ENCODE measurements at places on chromosomes 4 and X.

DNA sequence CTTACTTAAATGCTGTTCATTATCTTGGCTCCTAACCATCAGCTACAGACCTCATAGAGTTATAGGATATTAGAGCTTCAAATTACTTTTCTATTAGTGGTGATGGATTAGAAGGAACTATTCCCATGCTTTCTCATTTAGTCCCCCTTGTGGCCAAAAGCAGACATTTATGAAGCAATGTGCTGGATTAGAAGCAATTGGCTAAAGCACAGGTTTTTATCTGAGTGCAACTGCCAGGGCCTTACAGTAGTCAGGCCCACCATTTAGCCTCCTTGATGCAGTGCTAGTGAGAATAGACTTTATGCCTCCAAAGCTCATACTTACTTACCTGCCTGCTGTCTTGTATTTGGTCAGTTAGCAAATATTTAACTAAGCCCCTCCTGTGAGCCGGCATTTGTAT is 93.0 kb downstream of the TSPAN7 start:
- no peak for ATAC-seq

- no peak for ATAC-seq
These were observed 18.9 kb downstream of the TMSB4X start for GRCh38 chrX:12993826-12994225.

GRCh38 chr4:82213485-82214417 is 160.0 kb downstream of the HNRNPD start:
- no peak for ATAC-seq

DNA sequence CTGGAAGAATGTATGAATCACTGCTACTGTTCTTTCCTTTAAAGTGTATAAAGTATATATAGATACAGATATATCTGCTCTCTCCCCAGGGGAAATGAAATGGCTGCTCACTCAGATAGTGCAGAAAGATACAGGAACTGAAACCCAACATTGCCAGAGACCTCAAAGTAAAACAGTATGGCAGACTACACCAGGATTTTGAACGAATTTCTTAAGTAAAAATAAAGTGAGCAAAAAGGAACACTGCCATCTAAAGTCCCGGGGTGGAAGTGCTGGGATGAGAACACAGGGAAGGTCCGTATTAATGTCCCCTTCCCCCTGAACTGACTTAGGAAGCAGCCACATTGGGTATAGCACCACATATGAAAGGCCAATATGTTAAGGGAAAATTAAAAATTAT is 93.4 kb downstream of the TMA16 start:
- peak; percentile 93 for ATAC-seq

- ATAC-seq, result no peak
These were observed 1453.4 kb downstream of the STIM2 start for GRCh38 chr4:28313729-28314713.

GRCh38 chrX:150693725-150694574 is 754 bp downstream of the MTMR1 start:
- ATAC-seq, result peak; percentile 89

GRCh38 chr4:82780170-82780751 is 18.3 kb downstream of the SCD5 start:
- ATAC-seq, result no peak

DNA sequence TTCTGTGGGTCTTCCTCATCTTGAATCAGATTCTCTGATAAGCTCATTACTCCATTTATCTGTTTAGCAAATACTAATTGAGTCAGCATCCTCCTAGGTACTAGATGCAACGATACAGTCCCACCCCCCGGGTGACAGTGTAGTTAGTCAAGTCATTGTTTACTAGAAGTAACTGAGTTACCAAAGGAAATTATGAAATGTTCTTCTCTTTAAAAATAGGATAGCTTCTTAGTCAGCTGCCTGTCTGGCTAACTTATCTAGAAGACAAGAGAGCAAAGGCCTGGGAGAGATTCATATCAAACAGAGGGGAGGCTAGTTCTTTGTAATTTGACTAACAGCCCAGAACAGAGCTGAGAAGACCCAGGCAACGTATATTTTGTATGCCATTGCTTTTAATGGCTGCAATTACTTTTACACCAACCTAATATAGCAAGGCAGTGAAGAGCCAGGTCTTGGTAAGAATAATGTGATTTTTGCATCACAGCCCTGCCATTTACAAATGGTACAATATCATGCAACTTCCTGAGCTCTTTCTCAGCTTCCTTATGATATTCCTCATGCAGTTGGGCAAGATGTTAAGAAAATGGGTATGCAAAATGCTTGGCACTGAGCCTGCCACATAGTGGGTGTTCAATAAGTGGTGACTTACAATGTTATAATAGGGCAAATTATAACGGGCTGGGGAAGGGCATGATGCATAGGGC is 149.9 kb downstream of the CHIC2 start:
- ATAC-seq, result no peak

DNA sequence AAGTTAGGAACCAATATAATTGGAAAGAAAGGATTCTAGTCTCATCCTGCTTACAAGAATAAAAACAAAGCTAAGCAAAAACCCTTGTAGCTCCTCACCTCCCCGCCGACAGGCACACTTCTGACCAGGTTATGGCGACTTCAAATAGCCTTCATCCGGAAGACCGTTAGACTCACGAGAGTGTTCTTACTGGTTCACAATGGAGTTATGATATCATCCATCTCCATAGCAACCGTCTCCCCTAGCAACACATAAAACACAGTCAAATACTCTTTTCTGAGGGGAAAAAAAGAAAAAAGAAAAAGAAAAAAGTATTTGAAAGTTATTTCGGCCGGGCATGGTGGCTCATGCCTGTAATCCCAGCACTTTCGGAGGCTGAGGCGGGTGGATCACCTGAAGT is at the start of gene IL13RA2:
Gene IL13RA2 (minus strand): TSS at position 162 of the 400 bp plus-strand sequence. CDS start 347 bp downstream, outside the sequence.
- no peak for ATAC-seq

DNA sequence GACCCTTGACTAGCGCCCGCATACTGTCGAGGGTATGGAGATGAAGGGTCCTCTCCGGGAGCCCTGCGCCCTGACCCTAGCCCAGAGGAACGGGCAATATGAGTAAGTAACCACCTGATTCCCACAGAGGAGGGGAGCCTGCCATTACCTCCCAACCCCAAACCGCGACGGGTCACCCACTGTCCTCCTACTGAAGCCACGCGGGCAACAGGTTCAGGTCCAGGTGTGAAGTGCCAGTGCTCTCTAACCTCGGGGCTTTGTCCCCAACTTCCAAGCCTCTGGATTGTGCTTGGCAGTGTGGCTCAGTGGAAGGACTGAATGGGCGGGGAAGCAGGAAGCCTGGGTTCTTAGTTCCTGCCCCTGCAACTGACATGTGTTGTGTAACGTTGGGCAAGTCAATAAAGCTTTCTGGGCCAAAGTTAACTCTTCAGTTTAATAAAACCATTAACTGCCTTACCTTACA is 694 bp downstream of the OCRL start:
- peak; percentile 31 for ATAC-seq

GRCh38 chrX:69027181-69028005 is 137.9 kb downstream of the PJA1 start:
- ATAC-seq, result peak; percentile 69

DNA sequence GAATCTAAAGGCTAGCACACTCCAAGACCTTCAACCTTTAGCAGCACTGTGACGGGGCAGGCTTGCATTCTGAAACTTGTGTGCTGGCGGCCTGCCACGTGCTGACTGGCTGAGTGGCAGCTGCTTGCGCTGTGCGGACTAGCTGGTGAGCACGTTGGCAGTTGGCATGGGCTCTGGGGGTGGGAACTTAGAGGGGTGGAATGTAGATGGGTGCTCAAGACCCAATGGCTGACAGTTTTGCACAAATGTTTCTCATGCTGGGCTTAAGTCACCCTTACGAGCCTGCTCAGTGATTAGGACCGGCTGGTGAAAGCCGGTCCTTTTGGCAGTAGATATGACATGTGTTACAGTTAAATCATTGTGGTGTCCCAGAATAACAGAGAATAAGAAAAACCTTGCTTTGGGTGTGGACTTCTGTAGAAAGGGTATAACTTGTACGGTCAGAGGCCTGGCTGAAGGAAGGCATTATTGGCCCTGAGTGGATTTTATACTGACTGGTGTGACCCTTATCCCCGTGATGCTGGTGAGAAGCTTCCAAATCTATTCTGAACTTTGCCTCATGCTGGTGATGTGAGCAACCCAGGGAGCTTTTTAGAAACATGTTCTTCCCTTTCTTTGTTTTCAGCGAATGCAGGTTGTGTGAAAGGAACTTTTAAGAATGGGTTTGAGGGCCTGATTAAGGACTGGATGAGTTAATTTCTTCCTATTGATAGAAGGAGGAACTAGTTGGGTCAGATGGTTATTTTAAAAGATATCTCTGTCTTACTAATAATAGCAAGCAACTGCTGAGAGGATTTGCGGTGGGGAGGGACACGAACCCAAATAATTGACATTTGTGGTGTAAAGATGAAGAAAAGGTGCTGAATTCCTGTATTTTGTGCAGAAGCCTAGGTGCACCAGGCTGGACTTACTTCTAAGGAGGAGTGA is 107.4 kb upstream of the SLC4A4 start:
- no peak for ATAC-seq

DNA sequence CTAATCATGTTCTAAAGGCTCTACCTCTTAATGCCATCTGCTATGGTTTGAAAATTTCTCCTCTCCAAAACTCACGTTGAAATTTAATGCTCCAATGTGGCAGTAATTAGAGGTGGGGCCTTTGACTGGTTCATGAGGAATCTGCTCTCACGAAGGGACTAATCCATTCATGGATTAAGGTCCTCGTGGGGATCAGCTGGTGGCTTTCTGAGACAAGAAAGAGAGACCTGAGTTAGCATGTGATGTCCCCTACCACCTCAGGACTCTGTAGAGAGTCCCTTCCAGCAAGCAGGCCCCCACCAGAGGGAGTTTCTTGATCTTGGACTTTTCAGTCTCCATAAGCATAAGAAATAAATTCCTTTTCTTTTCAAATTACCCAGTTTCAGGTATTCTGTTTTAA is 65.3 kb downstream of the WDFY3 start:
- ATAC-seq, result no peak

GRCh38 chr4:78693777-78694456 is 82.2 kb upstream of the BMP2K start:
- no peak for ATAC-seq

GRCh38 chr4:118270492-118270891 is 82.3 kb downstream of the PRSS12 start:
- no peak for ATAC-seq

DNA sequence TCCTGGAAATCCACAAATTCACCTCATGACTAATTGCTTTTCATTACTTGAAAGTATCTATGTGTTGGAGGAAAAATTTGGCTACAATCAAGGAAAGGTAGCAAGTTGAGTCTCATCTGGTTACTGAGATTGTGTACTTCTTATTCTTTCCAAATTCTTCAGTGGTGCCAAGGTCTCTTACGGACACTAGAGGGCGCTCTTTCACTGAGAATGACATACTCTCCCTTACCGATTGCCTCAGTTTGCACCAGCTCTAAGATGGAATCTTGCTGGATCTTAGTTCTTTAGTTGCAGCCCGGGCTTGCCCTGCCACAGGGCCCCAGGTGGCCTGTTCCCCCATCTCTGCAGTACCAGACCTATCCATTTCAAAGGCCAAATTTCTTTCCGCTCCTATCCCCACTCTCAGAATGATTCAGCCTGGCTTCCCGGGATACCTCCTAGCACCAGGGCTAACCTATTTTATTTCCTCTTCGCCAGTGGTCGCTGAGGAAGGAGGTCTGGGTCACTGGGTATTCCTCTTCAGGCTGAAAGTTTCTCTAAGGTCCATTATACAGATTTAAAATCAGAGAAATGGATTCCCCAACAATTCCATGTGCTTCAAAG is 24.6 kb upstream of the GPR50 start:
- no peak for ATAC-seq

DNA sequence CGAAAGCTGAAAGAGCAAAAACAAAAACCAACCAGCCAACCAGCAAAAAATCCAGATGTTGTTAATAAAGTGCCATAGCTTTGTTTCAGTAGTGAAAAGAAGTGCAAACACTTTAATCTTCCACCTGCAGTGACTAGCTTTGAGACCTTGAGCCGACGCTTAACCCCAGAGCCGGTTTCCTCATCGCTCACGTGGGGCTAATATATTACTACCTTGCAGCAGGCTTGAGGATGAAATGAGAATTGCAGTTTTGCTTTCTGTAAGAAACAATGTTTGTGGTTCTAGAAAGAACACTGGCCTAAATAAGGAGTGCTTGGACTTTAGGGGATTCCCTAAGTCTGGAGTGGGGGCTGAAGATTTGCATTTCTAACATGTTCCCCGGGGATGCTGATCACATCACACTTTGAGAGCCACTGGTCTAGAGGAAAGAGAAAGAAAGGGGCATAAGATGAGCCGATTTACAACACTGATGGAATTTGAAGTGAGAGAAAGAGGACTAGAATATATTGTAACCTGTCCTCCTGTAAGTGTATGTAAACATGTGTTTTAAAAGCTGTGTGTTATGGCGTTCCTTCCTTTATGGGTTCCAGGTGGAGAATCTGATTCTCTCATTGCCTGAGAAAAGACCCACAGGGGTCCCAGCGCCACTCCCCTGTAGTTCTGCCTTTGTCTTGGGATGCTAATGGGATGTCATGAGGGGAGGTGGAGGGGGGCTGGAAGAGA is 1.4 kb downstream of the FGF2 start:
- peak; percentile 86 for ATAC-seq

DNA sequence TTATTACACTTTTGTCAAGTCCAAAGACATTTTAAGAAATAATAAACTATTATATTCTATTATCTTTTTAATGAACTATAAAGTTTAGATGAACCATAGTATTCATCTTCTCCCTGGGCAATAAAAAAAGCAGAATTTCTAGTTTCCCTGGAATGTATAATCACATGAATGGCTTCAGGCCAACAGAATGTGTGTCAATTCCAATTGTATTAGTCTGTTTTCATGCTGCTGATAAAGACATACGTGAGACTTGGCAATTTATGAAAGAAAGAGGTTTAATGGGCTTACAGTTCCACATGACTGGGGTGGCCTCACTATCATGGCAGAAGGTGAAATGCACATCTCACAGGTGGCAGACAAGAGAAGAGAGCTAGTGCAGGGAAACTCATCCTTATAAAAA is 70.7 kb upstream of the ANXA10 start:
- ATAC-seq, result no peak

- ATAC-seq, result no peak
These were observed 87.4 kb downstream of the PDGFC start for GRCh38 chr4:156884183-156884582.
